ENCODE measurements at places on chromosomes 16 and 17.

- DNase-seq = no peak
These were observed 46.9 kb downstream of the RMI2 start for GRCh38 chr16:11392041-11392581.

DNA sequence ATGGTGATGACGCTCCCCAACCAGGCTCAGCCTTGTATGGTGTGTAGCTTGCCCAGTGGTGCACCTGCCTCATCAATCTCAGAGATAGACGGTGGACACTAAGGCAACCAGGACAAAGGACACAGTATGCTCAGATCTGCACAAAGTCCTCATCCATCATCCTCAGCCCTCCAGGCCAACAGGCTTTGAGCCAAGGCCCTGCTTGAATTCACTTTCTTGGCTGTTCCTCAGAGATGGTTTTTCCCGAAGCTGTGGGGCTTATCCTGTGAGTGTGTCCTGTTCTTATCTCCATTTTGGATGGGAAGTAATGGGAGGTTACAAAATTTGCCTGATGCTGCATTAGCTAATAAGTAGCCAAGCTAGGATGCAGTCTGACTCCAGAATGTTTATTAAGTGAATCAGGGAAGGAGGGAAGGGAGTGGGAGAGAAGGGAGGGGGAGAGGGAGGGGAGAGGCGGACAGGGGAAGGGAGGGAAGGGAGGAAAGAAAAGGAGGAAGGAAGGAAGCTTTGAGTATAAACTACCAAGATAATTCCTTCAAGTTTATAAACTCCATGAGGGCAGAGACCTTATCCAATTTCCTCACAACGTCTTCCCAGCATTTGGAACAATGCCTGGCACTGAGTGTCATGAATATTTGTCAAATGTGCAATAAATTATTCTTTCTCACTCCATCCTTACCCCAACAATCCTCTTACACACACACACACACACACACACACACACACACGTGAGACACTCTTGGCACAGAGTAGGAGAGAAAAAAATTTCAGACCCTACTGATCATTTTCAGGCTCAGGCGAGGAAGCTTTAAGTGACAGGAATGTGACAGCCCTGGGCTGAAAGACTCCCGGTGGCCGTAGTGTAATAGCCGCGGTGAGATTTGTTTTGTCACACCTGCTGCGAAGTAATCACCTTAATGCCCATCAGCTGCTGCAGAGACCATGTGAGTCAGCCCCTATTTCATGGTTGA, 84.3 kb downstream of the BMERB1 start:
- DNase-seq = no peak

DNA sequence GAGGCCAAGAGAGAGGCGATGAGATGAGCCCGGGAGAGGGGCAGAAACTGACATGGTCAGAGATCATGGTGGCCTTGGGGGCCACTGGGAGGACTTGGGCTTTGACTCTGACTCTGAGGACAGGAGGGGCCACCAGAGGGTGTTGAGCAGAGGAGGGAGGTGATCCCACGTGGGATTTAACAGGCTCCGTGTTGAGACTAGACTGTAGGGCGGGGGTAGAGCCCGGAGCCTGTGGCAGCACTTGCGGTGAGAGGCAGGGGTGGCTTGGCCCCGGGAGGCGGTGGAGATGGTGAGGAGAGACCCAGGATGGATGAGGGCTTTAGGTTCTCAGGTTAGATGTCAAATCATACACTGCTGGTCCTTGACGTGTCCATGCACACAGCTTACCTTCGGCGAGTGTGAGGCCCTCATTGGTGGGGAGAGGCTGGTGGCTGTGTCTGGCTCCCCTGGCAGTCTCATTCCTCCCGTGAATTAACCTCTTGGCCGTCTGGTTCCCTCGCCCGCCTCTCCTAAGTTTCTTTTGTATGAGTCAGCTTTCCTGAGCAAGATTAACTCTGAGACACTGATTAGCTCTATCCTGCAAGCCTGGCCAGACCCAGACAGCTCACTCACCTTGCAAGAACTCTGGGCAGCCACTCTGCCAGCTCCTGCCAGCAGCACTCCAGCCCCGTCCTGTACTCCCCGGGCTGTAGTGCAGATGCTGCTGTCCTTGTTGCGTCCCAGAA, 39.7 kb downstream of the VPS35L start:
- no peak for DNase-seq

DNA sequence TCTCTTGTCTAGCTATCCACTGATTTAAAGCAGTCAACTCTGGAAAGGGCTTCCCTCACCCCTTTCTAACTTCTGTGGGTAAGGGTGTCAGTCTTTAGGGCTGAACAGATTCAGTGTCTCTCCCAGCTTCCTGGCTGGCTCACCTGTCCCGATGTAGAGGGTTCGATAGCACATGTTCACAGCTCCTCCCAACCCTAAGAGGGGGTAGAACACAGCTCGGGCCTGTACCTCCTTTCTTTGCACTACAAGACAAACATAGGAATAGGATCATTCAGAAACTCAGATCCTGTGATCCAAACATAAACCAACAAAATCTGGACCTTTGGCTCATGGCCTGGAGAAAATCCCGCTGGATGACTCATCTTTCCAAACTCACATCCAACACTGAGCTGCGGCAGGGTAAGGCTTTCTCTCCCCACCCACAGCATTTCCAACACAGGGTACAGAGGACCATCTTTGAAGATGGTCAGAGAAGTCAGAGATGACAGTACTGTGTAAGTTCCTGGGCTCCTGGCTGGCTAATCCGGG, 5.8 kb upstream of the DHRS13 start:
- no peak for DNase-seq

GRCh38 chr17:41615454-41615853, 2.9 kb upstream of the KRT16 start:
- no peak for DNase-seq

- no peak for DNase-seq
These were observed 820.1 kb upstream of the RBFOX1 start for GRCh38 chr16:6512512-6512911.

- DNase-seq = peak; percentile 64
These were observed 454.9 kb downstream of the KCNJ2 start for GRCh38 chr17:70624211-70624610.

DNA sequence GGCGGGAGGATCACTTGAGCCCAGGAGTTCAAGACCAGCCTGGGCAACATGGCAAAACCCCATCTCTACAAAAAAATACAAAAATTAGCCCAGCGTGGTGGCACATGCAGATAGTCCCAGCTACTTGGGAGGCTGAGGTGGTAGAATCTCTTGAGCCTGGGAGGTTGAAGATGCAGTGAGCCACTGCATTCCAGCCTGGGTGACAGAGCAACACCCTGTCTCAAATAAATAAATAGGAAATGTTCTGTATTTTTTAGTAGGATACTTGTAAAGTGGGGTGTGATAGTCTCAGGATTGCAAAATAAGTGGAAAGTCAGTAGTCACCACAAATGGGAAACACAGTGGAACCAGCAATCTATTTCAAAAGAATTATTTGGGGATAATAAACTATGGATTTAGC, 4.0 kb downstream of the RSPRY1 start:
- DNase-seq = no peak

- peak; percentile 4 for DNase-seq
These were observed 33.0 kb upstream of the SEC14L1 start for GRCh38 chr17:77107506-77108433.

- no peak for DNase-seq
These were observed 58.3 kb upstream of the CIBAR2 start for GRCh38 chr16:85170590-85171003.

- DNase-seq = peak; percentile 11
These were observed 16.4 kb upstream of the TMED6 start for GRCh38 chr16:69367980-69368379.

DNA sequence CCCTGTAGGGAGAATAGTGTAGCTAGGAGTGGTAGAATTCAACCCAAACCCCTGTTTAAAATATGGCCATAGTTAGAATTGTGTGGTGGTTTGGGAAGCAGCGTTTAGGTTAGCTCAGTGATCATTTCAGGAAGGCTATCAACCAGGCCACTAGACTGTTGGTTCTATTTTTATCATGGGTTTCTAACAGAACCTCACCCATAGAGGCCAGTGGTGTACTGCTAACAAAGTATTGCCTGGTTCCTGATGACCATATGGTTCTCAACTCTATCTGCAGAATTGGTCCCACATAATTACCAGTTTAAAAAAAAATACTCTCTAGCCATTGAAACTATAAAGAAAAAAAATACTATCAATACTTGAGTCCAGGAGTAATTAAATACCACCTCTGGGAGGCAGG, 70.5 kb upstream of the RASL10B start:
- no peak for DNase-seq

DNA sequence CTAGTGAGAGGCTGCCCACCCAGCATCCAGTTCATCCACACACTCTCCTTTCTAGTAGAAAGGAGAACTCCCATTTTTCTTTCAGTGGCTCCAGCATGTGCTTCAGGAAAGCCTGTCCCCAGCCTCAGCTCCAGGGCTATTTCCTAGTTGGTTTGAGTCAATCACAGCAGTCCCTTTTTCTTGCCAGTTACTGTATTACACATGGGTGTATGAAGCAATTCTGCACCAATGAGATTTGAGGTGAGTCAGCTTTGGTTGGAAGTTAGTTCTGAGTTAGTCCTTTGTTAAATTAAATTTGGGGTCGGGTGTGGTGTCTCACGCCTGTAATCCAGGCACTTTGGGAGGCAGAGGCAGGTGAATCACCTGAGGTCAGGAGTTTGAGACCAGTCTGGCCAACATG, 24.8 kb downstream of the RAD51D start:
- DNase-seq = peak; percentile 59

DNA sequence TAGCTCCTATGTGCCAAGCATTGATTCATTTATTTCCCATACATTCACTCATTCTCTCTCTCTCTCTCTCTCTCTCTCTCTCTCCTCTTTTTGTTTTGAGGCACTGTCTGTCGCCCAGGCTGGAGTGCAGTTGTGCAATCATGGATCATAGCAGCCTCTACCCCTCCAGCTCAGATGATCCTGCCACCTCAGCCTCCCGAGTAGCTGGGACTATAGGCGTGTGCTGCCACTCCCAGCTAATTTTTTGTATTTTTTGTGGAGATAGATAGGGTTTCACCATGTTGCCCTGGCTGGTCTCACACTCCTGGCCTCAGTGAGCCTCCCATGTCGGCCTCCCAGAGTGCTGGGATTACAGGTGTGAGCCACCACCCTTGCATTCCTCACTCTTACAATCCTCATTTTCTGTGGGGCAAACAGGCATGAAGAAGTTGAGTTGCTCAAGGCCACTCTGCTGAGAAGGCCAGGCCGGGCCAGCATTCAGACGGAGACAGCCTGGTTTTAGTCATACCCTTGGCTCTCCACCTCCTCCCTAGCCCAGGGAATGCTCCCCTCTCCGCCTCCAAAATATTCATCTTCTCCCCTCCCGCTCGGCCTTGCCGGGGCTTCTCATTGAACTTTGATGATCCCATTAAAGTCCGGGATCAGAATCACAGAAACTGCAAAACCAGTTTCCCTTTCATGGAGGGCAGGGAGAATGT, 765 bp upstream of the PRM2 start:
- DNase-seq = peak; percentile 36

DNA sequence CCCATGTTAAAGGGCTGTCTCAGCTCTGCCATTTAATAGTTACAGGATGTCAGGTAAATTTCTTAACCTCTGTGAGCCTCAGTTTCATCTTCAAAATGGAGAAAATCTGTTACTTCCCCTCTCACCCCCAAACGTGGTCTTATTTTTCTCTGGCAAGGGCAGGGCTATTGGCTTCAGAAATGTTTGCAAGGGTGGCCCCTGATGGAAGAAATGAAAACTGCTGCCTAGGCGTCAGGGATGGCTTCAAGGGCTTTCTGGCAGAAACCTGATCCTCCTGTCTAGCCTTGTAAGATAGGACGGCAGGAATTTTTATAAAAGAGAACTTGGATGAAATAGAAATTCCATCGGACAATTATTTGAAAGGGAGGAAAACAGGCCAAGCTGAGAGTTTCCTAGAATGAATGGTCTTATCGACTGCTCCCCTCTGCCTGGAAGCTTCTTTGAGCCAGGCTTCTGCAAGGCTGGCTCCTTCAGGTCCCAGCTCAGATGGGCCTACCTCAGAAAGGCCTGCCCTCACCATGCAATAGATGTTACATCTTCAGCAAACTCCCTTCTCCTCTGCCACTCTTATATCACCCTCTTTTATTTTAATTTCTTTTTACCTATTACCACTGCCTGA, 43.0 kb upstream of the TANGO6 start:
- peak; percentile 59 for DNase-seq

- no peak for DNase-seq
These were observed 35.3 kb upstream of the HELZ start for GRCh38 chr17:67280279-67280678.

DNA sequence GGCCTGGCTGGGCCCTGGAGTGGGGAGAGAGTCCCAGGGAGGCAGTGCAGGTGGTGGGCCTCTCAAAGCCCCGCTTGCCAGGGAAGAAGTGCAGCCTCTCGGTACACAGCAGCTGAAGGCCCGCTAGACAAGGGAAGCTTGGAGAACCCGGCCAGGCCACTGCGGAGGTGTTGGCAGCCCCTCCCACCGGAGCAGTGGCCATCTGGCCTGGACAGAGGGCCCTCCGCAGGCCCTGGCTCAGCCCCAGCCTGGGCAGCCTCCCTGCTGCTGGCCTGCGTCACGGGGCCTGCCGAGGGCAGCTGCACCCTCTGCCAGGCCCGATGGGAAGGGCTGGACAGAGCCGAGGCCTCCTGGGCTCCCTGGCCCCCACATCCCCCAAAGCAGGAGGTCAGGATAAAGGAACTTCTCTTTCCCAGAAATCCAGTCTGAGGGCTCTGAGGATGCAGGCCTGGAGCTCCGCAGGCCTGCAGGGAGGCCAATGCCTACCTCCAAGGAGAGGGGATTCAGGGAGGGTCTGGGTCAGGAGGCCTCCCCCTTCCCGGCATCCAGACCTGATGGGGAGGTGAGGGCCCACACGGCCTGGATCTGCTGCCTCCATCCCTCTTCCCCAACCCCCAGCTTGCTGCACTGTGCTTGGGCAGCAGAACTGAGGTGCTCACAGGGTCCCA, 4.3 kb downstream of the SPPL2C start:
- DNase-seq = no peak

GRCh38 chr16:56411123-56411522, 14.2 kb downstream of the AMFR start:
- DNase-seq = no peak

- DNase-seq = peak; percentile 18
These were observed 47.0 kb downstream of the PGS1 start for GRCh38 chr17:78425429-78425828.

- no peak for DNase-seq
These were observed 56.1 kb upstream of the MRTFB start for GRCh38 chr16:14015033-14015432.

GRCh38 chr17:76480632-76481031, 13.2 kb downstream of the AANAT start:
- peak; percentile 69 for DNase-seq

GRCh38 chr16:68074850-68075555, 10.2 kb upstream of the NFATC3 start:
- peak; percentile 96 for DNase-seq

DNA sequence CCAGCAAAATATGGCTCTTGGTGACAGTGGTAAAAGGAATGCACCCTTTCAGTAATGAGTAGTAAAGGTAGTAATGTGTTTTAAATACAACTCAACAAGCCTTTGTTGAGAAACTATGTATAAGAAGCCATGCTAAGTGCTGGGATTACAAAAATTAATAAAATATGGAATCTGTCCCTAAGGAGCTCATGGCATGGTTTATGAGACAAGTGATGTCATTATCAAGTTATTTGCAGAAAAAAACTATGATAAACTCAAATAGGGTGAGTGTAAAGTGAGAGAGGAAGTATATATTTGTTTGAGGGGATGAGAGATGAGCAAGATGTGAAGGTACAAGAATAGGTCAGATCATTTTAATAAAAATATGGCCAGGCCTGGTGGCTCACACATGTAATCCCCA, 76.9 kb downstream of the NF1 start:
- no peak for DNase-seq

- no peak for DNase-seq
These were observed 10.4 kb upstream of the CHD3 start for GRCh38 chr17:7878234-7878633.
